Epithelial cell of alveolus of lung (primary cell): ENCODE measurements at places on chromosomes 11 and 22. TPM values are rescaled to one million over a fixed set of nuclear protein-coding genes. Genes with fewer than 3 reads are reported as not detected.

Gene UCP3
- 0.26 and 0.64 TPM in 2 replicates for total RNA-seq

Gene CALCA
- not detected in 2 replicates for total RNA-seq

Gene CSNK1E
- total RNA-seq: 105 and 164 TPM in 2 replicates

Gene SCUBE2
- total RNA-seq: 0.26 and 1.1 TPM in 2 replicates

Gene RCOR2
- total RNA-seq: 6.9 and 10.9 TPM in 2 replicates

Gene FREY1
- 0.65 TPM in 1 of 2 replicates, not detected in the other for total RNA-seq

Gene SLC22A25
- not detected in 2 replicates for total RNA-seq

Gene DDI1
- total RNA-seq: not detected in 2 replicates

Gene APOBEC3G
- total RNA-seq: 13.0 and 13.6 TPM in 2 replicates

Gene CREBZF
- 18.5 and 26.9 TPM in 2 replicates for total RNA-seq

Gene MAPK8IP2
- total RNA-seq: 0.24 and 0.26 TPM in 2 replicates

Gene CARD16
- 29.6 and 167 TPM in 2 replicates for total RNA-seq

Gene RASGRP2
- 0.56 and 4.4 TPM in 2 replicates for total RNA-seq

Gene KCTD14
- total RNA-seq: 2.0 and 4.8 TPM in 2 replicates

Gene NAALAD2
- total RNA-seq: 1.7 and 4.6 TPM in 2 replicates

Gene MYBPC3
- total RNA-seq: not detected in 2 replicates

Gene MRGPRX4
- not detected in 2 replicates for total RNA-seq

Gene OR5B3
- not detected in 2 replicates for total RNA-seq

Gene SEC14L2
- total RNA-seq: 7.0 and 77.6 TPM in 2 replicates

Gene CD3G
- total RNA-seq: not detected in 2 replicates

Gene MFRP
- 0.08 TPM in 1 of 2 replicates, not detected in the other for total RNA-seq

Gene BAIAP2L2
- total RNA-seq: 0.13 and 4.4 TPM in 2 replicates

Gene PNPLA3
- total RNA-seq: 2.1 and 4.8 TPM in 2 replicates

Gene MMP1
- total RNA-seq: 28.2 and 861 TPM in 2 replicates

Gene OR52H1
- 0.16 TPM in 1 of 2 replicates, not detected in the other for total RNA-seq

Gene TEX54
- not detected in 2 replicates for total RNA-seq

Gene OR51B5
- total RNA-seq: not detected in 2 replicates

Gene ABCG4
- 0.26 and 0.72 TPM in 2 replicates for total RNA-seq

Gene KDM4F
- not detected in 2 replicates for total RNA-seq

Gene CFAP300
- 5.0 and 16.8 TPM in 2 replicates for total RNA-seq

Gene SHISAL1
- total RNA-seq: 0.16 TPM in 1 of 2 replicates, not detected in the other
